ENCODE measurements at places on chromosomes 5 and 9.

DNA sequence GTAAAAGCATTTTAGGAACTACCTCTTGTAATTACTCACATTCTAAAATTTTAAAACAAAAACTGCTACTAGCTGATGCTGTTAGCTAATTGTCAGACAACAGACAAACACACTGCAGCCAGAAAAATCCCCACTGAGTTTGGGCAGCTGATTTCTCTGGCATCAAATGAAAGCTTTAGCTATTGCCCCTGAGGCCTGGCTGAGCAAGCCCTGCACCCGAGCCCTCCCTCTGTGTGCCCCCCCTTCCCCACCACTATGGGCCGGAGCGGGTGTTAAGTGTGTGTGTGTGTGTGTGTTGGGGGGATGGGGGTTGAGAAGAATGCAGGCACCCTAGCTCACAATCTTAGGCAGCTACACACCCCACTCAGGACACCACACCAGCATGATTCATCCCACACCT is 2.4 kb downstream of the NEUROG1 start:
- no peak for DNase-seq

DNA sequence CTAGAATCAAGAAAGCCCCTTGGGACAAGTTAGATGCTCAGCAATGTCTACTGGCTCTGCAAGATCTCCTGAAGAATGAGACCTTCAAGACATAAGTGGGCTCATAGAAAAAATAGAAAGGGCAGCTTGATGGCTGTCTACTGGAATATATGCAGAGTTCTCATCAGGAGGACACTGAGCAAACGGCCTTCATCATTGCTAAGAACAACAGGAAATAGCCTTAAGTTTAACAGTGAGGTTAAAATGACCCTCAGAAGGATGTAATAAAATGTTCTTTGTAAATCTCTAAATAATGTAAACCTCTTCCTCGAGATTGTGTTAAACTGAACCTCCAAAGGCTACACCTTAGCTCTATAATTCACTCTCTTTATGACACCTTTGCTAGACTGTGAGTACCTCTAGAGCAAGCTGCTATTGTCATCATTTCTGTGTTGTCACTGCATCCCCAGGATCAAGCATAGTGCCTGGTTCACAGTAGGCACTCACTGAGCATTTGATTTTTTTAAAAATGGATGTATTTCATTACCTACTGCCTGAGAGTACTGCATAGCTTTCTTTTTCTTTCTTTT is 22.2 kb upstream of the LHFPL2 start:
- DNase-seq, result no peak

GRCh38 chr9:98020476-98021145 is 35.9 kb upstream of the NANS start:
- DNase-seq, result no peak

GRCh38 chr5:148826739-148827070 is 294 bp downstream of the ADRB2 start:
- no peak for DNase-seq

DNA sequence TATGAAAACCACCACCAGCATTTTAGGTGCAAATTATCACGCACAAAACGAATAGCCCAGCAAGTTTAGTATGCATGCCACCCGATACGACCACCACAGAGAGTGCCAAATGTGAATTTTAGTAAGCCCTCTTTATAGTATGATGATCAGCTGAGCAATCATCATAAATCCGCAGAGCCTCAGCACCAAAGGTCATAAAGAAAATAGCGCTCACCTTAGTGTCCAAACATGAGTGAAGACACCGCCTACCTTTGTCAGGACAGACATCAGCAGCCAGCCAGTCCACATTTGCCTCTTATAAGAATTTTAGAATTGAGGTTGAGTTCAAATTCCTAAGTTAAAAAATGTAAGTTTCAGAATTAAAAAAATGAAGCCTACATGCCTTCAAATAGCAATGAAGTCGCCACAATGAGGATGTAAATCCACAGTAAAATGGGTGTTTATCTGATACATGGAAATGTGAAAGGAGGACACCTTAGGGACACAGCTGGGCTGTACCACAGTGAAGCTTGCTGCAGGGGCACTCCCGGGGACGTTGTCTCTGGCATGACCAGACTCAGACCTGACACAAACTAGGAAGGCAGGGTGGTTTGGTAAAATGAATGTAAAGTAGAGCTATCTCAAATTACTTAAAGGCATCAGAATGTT is 149.0 kb downstream of the AUH start:
- DNase-seq, result no peak

GRCh38 chr5:98698359-98698758 is 75.1 kb upstream of the RGMB start:
- DNase-seq, result no peak

DNA sequence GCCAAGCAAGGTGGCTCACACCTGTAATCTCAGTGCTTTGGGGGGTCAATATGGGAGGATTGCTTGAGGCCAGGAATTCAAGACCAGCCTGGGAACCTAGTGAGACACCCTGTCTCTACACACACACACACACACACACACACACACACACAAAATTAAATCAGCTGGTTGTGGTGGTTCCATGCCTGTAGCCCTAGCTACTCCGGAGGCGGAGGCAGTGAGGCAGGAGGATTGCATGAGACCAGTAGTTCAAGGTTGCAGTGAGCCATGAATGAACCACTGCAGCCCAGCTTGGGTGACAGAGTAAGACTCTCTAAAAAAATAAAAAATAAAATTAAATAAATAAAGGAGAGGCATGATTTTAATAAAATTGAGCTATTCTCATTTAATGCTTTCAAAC is 13.1 kb downstream of the CEMIP2 start:
- no peak for DNase-seq

- DNase-seq, result no peak
Measured at GRCh38 chr5:79795764-79796398, 106.2 kb downstream of the CMYA5 start.

DNA sequence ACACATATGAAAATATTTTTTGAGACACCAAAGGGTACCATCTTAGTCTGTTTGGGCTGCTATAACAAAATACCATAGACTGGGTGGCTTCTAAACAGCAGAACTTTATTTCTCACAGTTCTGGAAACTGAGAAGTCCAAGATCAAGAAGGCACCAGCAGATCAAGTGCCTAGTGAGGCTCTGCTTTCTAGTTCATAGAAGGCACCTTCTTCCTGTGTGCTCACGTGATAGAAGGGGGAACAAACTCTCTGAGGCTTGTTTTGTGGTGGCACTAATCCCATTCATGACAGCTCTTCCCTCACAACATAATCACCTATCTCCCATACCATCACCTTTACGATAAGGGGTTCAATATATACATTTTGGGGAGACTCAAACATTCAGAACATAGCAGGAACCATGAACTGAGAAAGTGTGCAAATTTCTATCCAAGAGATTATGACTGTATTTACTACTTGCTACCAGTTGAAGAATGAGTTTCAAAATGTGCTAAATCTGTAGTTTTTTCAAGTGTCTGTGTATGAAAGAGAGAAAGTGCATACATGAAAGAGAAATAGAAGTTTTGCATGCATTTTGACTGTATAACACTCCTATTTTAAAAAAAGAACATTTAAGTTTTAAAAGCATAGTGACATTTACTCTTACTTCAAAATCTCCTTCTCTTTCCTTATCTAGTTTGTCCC is 207.3 kb downstream of the PARP8 start:
- no peak for DNase-seq

- DNase-seq, result no peak
Measured at GRCh38 chr5:124986667-124987066, 240.2 kb upstream of the ZNF608 start.

DNA sequence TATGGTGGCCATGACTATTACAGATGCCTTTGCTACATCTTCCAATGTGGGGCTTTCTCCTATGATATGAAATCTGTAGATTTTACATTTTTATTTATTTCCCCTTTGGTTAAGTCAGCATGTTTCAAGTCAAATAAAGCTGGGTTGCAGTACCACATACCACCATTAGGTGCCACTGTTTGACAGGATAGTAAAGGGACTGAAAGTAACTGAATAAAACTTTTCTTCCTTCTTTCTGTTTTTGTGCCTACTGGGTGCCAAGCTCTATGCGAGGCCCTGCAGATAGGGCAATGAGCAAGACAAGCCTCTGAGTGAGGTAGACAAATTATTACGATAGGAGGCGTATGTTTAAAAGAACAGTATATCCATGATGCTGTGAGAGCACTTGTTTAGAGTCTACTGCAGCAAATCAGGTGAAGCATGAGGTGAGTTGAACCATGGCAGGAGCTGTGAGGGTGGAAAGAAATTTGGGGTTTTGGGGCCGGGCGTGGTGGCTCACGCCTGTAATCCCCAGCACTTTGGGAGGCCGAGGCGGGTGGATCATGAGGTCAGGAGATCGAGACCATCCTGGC is 64.8 kb downstream of the GDNF start:
- no peak for DNase-seq

DNA sequence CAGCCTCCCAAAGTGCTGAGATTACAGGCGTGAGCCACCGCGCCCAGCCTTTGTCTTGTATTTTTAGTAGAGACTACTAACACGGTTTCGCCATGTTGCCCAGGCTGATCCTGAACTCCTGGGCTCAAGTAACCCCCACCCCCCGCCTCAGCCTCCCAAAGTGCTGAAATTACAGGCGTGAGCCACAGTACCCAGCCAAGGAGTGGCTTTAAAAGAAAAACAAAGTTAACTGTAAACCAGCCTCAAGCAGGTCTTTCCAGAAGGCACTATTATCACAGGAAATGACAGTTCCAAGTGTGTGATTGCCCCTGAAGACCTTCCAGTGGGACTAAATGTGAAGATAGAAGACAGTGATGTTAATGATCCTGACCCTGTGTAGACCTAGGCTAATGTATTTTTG is 31.1 kb downstream of the SIL1 start:
- no peak for DNase-seq

DNA sequence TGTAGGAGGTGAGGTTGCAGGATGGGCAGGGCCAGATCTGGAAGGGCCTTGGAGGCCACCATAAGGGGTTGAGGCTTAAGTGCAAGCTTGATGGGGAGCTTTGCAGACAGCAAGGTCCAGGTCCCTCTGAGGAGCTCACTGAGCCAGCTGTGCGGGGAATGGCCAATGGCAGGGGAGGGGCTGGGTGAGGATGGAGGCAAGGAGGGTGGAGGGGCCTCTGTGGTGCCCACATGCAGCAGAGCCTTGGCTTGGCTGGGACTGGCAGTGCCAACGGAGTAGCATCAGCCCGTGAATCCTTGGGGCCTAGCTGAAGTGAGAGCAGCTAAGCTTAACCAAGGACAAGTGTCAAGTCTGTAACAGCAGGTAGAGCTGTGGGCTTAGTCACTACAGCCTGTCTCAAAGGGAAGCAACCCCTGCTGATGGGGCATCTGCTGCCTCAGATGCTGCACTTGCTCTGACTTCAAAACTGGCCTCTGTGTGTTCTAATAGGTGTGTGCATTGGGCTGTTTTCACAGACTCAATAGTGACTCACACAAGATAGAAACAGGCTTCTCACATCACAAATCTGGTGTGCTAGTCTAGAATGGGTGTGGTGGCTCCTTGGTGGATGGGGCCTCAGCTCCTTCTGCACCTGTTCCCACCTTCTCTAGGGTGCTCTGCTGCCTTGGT is 16.3 kb downstream of the GALNT12 start:
- no peak for DNase-seq

DNA sequence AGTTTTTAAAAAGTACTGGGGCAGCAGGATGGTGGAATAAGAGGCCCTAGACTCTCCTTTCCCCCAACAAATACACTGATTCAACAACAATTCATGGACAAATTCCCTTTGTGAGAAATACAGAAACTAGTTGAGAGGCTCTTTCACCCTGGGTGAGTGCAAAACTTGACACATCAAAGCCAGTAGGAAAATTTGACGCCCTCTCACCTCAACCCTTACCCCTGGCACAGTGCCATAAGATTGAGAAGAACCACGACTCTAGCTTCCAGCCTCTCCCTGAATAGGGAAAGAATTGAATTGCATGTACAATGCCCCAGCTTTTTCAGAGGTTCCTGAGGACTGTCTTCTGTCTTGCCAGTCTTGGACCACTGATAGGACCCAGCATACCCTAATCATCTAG is 12.3 kb downstream of the KIF4B start:
- DNase-seq, result no peak

DNA sequence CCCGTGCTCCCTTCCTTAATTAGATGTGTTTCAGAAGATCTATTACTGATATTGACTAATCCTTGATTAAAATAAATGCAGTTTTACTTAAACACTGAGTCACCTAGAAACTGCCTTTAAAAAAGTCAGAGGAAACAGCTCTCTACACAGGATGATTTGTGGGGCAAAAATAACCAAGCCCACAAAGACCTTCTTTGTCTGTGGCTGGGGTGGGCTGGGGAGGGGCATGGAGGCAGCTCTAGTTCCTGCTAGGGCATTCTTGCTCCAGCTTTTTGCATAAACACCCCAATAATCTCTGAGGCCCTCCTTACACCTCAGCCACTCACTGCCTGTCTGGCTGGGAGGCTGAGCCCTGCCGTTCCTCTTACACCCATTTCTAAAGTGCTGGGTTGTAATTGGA is 227.6 kb upstream of the DAP start:
- no peak for DNase-seq

- no peak for DNase-seq
Measured at GRCh38 chr5:173752653-173753052, 135.5 kb upstream of the CPEB4 start.

GRCh38 chr9:105833271-105833975 is 139.1 kb downstream of the TMEM38B start:
- DNase-seq, result no peak

DNA sequence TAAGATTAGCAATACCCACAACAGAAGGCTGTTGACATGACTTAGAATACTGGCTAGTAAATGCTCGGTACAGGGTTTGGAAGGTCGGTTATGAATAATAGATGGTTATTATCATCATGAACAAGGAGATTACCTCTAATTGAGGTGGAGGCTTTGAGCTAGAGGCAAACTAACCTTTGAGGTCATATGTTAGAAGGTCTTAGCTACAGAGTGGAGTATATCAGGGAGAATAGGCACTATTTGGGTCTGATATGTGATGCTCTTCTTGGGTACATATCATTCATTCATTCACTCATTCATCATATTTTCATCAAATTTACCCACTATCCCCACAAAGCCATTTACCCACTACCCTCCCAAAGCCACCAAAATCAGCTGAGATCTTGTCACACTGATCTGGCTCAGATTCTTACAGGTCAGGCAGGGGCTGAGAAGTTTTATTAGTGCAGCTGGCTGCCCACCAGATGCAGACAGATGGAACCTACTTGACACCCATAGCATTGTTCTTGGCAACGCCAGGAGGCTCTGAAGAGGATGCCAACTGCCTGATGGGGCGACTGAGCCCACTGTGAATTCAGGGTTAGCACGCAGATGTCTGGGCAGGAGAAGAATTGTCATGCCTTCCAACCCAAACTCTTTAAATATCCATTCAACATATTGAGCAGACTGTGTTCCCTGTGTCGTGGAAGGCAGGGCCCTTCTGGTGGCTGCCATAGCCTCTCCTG is 90.2 kb upstream of the SH3PXD2B start:
- no peak for DNase-seq
